ENCODE measurements at places on chromosomes 12 and 14. TPM values are rescaled to one million over a fixed set of nuclear protein-coding genes. Genes with fewer than 3 reads are reported as not detected.
A peak's percentile ranks its signal among the peaks of the same experiment; 100 is the strongest.

DNAJC22 gene
- 0.05 TPM for total RNA-seq

FOXM1 gene
- 92.3 TPM for total RNA-seq

CBLN3 gene
- 12.2 TPM for total RNA-seq

INSM2 gene
- not detected for total RNA-seq

DIO2 gene
- not detected for total RNA-seq

RFX4 gene
- total RNA-seq, result not detected

GRCh38 chr12:77949943-77950342, 119.2 kb downstream of the NAV3 start:
- no peak for DNase-seq

GRCh38 chr12:93684716-93685115, 7.5 kb downstream of the CRADD start:
- no peak for DNase-seq

DNA sequence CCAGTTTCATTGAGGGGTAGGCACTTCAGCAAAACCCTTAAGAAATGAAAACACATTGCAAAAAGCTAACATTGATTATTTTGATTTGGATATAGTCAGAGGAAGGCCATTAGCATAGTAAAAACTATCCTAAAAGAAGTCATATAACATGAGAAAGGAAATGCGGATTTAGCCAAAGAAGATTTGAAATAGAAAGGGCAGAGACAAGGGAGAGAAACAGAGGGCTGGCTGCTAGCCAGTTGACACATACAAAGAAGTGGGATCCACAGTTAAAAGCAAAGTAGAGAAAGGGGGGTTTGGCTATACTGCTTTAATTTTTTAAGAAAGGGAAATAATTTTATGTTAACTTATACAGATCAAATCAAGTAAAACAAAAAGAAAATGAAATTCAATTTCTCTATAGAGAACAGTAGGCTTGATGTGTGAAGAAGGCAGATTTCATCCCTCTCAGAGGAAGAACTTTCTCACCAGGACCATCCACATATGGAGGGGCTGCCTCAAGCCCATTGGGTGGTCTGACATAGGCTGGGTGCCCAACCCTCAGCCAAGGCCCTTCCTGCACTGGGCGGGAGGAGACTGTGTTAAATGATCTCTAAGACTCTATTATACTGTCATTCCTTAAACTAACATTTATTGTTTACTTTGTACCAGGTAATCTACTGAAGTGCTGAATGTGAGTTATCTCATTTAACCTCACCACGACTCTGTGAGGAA, 420.3 kb downstream of the CCDC91 start:
- DNase-seq, result no peak

- DNase-seq, result no peak
These were observed 5.9 kb upstream of the ORAI1 start for GRCh38 chr12:121620333-121620891.

GRCh38 chr12:117125272-117125613, 26.0 kb upstream of the TESC start:
- peak; percentile 30 for DNase-seq

DNA sequence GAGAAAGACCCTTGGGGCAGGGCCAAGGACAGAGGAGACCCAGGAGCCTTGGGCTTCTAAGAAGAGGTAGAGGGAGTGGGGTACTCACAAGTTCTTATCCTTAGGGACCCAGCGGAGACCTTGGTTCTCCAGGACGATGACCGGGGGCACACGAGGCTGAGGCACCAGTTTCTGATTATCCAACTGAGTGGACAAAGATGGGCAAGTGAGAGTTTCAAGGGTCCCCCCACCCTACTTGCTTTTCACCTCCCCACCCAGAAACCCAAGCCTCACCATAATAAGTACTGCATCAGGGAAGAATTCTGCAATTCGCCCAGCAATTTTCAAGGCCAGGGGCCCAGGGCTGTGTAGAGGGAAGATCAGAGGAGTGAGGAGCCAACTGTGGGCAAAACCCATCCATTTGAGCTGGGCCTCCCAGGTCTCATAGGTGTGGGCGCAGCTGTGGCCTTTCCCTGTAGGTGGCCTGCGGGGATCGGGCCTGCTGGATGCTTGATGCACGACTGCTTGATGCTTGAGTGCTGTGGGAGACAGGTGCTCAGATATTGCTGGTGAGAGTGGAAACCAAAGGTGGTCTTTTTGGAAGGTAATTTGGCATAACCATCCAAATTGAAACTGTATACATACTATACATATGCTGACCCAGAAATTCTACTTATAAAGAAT, 2.0 kb downstream of the EMC9 start:
- peak; percentile 61 for DNase-seq

- DNase-seq, result peak; percentile 49
These were observed 412 bp upstream of the TEP1 start for GRCh38 chr14:20413744-20414082.

DNA sequence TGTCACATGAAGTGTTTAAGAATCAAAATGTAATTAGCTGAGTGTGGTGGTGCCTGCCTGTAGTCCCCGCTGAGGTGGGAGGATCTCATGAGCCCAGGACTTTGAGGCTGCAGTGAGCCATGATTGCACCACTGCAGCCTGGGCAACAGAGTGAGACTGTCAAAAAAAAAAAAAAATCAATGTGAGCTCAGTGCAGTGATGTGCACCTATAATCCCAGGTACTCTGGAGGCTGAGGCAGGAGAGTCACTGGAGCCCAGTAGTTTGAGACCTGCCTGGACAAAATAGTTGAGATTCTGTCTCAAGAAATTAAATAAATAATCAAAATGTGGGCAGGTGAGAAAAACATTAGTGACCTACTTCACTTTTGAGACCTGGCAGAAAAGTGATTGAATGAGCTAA, 140.0 kb downstream of the MON2 start:
- no peak for DNase-seq

DNA sequence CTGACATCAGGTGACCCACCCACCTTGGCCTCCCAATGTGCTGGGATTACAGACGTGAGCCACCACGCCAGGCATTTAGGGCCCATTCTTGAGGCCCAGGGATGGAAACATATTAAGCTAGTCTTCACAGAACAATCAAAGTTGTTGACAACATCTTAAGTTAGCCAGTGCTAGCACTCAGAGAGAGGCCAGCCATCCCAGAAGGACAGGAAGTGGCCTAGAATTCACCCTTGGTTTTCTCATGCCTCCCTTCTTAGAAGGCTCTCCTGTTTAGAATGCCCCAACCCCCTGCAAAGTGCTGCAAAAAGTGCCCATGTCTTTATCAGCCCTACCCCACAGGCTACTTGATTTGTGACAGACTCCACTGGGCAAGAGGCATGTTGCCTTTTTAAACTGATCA, 12.1 kb upstream of the OR6J1 start:
- DNase-seq, result no peak
